ENCODE measurements at places on chromosomes 13 and 19. TPM values are rescaled to one million over a fixed set of nuclear protein-coding genes. Genes with fewer than 3 reads are reported as not detected.

ZNF208 gene
- 0.18 TPM for total RNA-seq

LGALS7 gene
- not detected for total RNA-seq

OR10H1 gene
- not detected for total RNA-seq

ZNF730 gene
- 2.9 TPM for total RNA-seq

- H3K4me3 ChIP-seq = no peak overlapping the region
- H3K36me3 ChIP-seq = peaks cover 12% of the 10 kb centered on the region
- DNase-seq = no peak
- H3K4me1 ChIP-seq = peaks cover 14% of the 10 kb centered on the region
Measured at GRCh38 chr19:2423071-2423914, 4.1 kb downstream of the TIMM13 start.

DNA sequence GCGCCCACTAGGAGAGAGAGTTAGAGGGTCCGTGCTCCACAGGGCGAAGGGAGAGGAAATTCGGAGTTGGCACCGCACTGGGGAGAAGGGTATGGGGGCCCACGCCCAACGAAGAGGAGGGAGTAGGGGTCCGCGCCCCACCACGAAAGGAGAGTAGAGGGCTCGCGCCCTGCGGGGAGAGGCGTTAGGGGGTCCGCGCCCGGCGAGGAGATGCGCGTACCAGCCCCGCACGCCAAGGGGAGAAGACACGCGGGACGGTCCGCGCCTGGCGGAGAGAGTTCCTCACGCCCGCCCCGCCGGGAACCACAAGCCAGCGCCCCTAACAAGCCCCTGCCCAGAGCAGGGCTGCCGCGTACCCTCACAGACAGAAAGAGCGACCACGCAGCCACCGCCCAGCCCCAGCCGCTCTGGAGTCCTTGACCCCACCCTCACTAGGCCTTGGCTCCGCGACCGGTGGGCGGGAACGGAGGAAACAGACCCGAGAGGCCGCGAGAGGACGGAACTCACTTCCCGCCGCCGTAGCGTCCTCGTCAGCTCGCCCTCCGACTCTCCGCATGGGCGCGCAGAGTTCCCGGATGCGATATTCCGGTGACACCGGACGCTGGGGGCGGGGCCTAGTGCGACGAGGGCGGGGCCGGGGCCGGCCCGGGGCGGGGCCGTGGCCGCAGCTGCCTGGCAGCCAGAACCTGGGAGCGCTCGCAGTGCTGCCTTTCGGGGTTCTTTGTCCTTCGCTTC, 20.0 kb upstream of the ZSCAN18 start:
- no peak overlapping the region for H3K4me3 ChIP-seq
- DNase-seq = no peak
- peaks cover 21% of the 10 kb centered on the region for H3K36me3 ChIP-seq

GRCh38 chr13:43326100-43326499, 302.7 kb downstream of the DNAJC15 start:
- H3K27me3 ChIP-seq = peaks cover 8% of the 10 kb centered on the region
- DNase-seq = no peak
- H3K27ac ChIP-seq = no peak overlapping the region
- no peak overlapping the region for H3K4me3 ChIP-seq
- H3K36me3 ChIP-seq = no peaks in the 10 kb centered on the region

- peaks cover 15% of the 10 kb centered on the region for H3K27me3 ChIP-seq
- H3K4me1 ChIP-seq = no peaks in the 10 kb centered on the region
- DNase-seq = no peak
- H3K27ac ChIP-seq = no peak overlapping the region
Measured at GRCh38 chr13:98648141-98648540, 71.2 kb upstream of the STK24 start.

DNA sequence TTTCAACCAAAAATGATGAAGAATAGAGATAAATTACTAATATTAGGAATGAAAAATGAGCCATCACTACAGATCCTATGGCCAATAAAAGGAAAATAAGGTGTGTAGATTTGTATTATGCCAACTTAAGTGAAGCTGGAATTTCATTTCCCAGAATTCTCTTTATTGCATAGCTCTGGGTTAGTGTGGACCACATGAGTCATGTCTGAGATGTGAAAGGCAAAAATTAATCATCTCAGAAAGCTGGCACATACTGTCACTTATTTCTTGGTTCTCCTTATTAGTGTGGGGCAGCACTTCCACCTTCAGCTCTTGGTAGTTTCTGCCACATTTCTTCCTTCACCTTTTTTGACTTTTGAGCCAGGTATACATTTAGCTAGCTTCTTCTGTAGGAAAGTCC, 82.6 kb downstream of the KATNAL1 start:
- H3K4me1 ChIP-seq = no peaks in the 10 kb centered on the region
- H3K36me3 ChIP-seq = peaks cover 70% of the 10 kb centered on the region
- DNase-seq = no peak
- H3K4me3 ChIP-seq = no peak overlapping the region
- no peaks in the 10 kb centered on the region for H3K27me3 ChIP-seq

DNA sequence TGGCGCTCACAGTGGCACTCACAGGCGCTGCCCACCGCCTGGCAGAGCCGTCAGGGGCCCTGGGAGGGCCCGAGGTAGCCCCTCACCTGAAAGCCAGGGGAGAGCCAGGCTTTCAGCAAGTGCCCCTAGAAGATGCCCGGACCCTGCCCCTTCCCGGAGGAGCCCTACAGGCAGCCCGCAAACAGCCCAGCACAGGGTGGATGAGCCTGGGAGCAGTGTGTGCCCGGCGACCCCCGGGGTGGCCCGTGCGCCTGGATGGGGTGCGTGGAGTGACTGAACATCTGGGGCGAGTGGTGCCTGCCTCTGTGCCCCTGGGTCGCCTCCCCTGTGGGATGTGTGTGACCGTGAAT, 1.4 kb downstream of the CRLF1 start:
- H3K27me3 ChIP-seq = peaks cover 65% of the 10 kb centered on the region
- no peak overlapping the region for H3K27ac ChIP-seq
- H3K4me1 ChIP-seq = peaks cover 7% of the 10 kb centered on the region
- H3K36me3 ChIP-seq = no peaks in the 10 kb centered on the region

DNA sequence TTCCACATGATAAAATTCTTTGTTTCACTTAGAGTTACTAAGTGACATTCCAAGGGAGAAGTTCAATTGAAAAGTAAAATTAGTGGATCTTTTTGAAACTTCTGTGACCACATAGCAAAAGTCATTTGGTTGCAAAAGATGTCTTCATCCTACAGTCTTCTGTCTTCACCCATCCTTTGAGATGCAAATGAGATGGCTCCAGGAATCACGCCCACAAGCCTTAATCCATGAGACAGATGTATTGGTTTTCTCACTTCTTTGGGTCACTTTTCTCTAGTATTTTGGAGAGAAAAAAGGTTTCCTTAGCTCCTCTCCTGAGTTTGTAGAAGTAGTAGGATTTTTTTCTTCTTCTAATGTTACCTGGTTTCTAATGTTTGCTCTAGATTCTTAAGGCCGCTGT, 259.5 kb upstream of the SLC10A2 start:
- H3K36me3 ChIP-seq = no peaks in the 10 kb centered on the region
- H3K4me3 ChIP-seq = no peak overlapping the region
- no peaks in the 10 kb centered on the region for H3K27me3 ChIP-seq
- H3K27ac ChIP-seq = no peak overlapping the region

GRCh38 chr13:30128095-30128494, 179.3 kb downstream of the KATNAL1 start:
- no peaks in the 10 kb centered on the region for H3K27me3 ChIP-seq
- no peak overlapping the region for H3K4me3 ChIP-seq
- no peaks in the 10 kb centered on the region for H3K36me3 ChIP-seq
- H3K4me1 ChIP-seq = peaks cover 7% of the 10 kb centered on the region
- no peak for DNase-seq
- peak overlapping the region; percentile 9 for H3K27ac ChIP-seq
